ENCODE measurements at places on chromosomes 13 and 19.

GRCh38 chr13:26440111-26440510, 117.4 kb upstream of the WASF3 start:
- peak; percentile 33 for DNase-seq

DNA sequence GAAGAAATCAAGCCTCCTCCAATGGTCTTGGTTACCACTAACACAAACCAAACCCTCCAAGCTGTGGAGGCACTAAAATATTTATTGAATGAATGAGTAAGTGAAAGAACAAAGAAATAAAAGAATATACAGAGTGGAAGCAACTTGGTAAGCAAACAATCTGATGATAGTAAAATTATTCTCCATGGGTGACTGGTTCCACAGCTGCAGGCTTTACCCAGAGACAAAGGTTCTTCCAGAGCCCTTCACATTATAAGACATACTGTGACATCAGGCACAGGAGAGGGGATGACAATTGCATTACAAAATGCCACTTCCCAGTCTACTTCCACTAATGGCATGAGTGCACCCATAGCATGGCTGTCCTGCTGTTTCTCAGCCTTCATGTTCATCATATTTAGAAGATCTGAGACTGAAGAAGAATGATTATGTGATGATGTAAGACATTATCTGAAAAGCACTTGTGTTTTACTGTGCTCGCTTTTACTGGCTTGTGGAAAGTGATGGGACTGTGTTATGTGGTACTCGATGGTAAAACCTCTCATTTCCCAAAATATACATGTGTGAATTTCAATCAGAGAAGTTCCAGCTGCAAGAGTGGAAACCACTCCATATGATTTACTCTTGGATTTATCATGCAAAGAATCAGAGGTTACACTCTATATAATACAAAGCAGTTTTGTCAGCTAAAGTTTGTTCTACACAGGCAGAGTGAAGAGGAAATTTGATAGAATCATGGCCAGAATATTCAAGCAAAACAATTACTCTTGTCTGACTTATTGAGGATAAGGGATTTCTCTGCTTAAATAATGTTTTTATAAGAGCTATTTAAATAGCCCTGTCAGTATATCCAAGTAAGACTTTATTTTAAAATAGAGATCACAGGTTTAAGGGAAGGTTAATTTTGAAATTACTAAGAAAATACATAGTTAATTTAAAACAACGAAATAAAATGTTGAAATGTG, 220.2 kb upstream of the NBEA start:
- DNase-seq: no peak

GRCh38 chr13:113552786-113553434, 31.6 kb upstream of the TFDP1 start:
- DNase-seq: no peak

DNA sequence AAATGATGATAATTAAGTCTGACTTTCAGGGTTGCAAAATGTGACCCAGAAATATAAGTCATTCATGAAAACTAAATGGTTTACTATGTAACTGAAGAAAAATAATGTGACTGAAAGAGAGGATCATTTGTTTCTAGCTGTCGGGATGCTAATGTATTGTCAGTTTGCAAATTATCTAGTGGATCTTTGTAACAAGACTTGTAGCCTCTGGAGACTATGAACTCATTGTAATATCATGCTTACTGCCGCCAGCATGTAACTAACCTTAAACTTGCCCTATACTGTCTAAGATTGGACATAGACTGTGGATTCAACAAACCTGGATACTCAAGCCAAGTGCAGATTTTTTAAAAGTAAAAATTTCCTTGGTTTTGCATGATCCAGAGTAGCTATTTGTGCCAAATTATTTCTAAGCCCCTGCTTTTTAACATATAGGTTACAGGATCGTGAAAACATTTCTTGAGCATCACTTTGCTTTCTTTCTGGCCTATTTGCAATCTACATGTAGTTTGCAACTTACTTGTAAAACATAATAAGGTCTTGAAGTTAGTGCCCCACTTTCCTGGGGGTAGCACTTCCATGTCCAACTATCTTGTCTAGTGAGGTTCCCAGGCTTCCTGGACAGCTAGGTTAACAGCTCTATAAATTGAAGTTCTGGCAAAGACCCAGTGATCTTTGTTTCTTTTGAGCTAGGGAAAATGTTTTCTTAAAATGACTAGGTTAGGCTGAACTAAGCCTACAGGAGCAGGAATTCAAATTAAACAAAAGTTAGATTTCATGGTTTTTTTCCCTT, 3.3 kb upstream of the POSTN start:
- DNase-seq: no peak

- no peak for DNase-seq
These were observed 840 bp upstream of the LILRA4 start for GRCh38 chr19:54339646-54340358.

DNA sequence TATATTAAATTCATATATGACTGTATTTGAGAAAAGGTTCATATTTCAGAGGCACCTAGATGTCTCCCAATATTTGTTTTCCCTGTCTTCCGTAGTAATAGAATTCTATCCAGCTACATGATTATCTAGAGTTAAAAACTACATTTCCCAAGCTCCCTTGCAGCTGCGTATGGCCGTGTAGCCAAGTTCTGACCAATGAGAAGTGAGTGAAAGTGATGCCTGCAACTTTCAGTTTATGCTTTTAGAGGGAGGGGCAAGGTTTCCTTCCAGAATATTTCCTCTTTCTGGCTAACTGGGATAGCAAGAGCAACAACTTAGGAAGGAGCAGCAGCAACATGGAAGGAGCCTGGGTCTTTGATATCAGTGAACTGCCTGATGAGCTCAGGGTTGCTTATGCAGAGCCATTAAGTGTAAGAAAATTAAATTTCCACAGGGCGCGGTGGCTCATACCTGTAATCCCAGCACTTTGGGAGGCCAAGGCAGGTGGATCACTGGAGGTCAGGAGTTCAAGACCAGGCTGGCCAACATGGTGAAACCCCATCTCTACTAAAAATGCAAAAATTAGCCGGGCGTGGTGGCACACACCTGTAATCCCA, 23.2 kb upstream of the CYP2A13 start:
- DNase-seq: peak; percentile 43

DNA sequence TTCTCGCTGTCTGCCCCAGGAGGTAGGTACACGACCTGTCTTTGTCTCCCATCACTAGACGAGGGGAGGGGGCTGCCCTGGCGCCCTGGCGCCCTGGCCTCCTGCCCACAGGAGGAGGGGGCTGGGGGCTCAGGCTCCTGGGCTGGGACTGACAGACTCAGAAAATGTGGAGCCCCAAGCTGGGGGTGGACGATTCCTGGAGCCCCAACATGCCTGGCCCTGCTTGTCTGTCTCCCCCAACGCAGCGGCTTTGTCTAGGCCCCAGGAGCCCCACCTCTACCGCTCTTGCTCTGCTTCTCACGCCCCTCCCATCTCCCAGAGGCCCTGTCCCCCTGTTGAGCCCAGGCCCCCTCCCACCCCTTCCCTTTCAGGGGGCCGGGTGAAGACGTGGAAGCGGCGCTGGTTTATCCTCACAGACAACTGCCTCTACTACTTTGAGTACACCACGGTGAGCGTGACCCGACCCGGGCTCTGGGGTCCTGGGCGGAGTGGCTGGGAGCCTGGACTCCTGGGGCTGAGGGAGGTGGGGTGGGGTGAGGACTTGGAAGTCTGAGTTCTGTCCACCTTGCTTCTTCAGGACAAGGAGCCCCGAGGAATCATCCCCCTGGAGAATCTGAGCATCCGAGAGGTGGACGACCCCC, 8.6 kb downstream of the CYTH2 start:
- DNase-seq: no peak

- DNase-seq: no peak
These were observed 366.4 kb downstream of the KLF12 start for GRCh38 chr13:73767747-73768315.

DNA sequence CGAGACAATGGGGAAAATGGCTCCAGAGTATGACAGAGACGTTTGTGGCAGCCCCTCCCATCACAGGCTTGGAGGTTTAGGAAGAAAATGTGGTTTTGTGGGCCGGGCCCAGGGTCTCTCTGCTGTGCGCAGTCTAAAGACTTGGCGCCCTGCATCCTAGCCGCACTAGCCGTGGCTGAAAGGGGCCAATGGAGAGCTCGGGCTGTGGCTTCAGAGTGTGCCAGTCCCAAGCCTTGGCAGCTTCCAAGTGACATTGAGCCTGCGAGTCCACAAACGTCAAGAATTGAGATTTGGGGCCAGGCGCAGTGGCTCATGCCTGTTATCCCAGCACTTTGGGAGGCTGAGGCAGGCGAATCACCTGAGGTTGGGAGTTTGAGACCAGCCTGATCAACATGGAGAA, 513.1 kb downstream of the PCDH17 start:
- no peak for DNase-seq

DNA sequence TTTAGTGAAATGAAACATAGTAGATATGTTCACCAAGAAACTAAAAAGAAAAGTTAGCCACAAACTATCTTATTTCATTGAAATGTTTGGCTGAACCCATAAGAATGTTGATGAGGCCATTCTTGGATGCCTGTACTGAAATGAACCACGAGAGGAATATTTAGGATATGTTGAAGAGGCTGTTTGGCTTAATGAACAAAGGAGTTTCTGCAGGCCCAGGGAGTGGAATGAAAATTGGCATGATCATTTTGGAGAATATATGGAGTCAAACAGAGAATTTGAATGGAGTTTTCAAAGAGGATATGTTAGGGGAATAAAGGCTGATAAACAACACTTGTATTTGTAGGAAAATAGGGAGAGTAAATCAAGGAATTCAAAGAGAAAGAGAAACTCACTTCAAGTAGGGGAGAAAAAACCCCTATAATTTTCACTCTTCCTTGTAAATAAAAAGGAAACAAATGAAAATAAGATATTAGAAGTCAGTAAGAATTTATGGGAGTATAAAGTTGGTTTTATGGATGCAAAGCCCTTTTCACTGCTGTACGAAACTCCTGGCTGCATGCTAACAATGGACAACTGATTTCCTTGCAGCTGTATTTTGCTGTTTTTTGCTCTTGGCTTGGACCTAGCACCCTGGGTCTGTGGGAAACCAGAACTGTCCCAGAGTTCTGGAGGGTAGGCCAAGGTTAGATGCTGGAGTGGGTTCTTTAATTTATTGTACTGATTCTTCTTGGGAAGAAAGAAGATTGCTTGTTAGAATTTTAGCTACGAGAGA, 36.5 kb downstream of the KL start:
- DNase-seq: peak; percentile 53

- DNase-seq: no peak
These were observed 17.6 kb downstream of the KDM4B start for GRCh38 chr19:4986471-4986891.

GRCh38 chr13:41345914-41346589, 35.0 kb downstream of the NAA16 start:
- DNase-seq: peak; percentile 44

DNA sequence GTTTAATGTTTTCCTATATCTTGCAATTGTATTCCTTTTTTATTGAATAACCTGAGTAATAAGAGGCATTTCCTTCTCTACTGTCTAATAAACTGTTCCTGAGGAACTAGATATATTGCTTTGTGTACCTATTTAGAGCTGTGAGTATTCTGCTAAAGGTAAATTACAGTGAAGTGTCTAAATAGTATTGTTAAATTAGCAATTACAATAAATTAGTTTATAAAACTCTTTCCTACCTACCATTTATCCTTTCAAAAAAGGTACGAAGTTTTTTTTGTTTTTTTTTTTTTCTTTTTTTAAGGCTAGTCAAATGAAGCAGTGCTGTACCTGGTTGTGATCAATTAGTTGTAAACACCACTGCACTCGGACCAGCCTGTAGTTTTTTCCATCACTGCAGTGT, 34.8 kb downstream of the TM9SF2 start:
- no peak for DNase-seq

- no peak for DNase-seq
These were observed 13.1 kb upstream of the FOXO1 start for GRCh38 chr13:40679480-40679985.

GRCh38 chr13:46313024-46313423, 74.0 kb downstream of the RUBCNL start:
- DNase-seq: no peak

DNA sequence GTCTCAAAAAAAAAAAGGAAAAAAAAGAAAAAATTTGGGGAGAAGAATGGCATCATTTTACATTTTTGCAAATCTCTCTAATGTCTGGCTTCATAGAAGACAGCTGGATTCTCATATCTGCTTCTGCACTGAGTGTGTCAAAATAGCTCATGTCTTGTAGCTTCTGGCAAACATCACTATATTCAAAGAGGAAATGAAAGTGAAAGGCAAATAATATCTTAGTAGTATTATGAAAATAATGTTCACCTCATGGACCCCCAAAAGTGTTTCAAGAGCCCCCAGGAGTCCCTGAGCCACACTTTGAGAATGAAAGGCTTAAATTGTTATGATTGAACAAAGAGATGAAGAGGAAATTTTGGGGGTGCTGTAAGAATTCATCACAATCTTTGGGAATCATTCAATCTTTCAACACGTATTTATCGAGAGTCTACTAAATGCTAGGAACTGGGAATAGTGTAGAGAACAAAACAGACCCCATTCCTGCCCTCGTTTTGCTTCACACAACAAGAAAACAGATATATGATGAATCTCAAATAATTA, 1.2 kb upstream of the SLC6A16 start:
- DNase-seq: no peak

GRCh38 chr13:43353631-43354030, 330.2 kb downstream of the DNAJC15 start:
- no peak for DNase-seq

DNA sequence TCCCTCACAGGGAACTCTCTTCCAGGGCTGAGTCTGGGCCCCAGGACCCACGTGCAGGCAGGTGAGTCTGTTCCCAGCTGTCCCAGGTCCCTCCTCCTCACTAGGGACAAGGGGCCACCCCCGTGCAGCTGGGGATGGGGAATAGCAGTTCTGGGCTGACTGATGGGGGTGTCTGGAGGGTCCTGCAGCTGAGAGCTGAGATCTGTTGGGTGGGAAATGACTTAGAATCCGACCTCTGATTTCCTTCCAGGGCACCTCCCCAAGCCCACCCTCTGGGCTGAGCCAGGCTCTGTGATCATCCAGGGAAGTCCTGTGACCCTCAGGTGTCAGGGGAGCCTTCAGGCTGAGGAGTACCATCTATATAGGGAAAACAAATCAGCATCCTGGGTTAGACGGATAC, 461 bp downstream of the LILRA2 start:
- DNase-seq: no peak

DNA sequence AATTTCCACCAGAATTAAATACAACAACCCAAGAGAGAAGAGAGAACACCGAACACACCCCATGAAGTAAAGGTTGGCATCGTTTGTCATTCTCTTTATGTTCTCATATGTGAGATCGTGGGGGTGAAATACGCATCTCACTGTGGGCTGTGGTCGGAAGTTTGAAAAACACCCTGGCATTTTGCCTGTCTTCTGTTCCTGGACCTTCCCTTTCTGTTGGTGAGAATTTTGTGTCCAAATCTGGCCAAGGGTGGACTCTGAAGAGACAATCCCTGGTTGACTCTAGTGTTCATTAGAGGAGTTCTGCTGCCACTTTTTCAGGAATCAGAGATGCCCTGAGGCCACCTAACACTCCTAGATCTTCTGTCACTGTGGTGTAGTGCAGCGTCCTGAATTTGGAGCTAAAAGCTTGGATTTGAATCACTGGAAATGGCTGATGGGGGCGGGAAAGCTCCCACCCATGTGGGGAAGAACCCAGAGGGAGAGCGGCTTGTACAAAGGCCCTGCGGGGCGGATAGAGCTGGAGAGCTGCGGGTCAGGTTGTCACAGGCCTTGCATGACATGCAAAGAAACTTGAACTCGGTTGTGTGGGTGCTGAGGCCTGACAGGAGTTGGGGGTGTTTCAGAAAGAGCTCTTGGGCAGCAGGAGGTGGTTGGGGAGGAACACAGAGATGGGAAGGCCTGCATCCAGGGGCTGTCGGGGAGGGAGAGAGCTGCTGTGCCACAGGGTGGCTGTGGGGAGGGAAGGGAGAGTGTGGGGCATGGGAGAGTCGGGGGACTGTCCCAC, 11.1 kb upstream of the SPATA13 start:
- no peak for DNase-seq

- DNase-seq: no peak
These were observed 6.6 kb upstream of the TEX101 start for GRCh38 chr19:43408043-43408442.

Measured in IMR-90 (cell line).